ENCODE measurements at places on chromosomes 11 and 22. TPM values are rescaled to one million over a fixed set of nuclear protein-coding genes. Genes with fewer than 3 reads are reported as not detected.

DNA sequence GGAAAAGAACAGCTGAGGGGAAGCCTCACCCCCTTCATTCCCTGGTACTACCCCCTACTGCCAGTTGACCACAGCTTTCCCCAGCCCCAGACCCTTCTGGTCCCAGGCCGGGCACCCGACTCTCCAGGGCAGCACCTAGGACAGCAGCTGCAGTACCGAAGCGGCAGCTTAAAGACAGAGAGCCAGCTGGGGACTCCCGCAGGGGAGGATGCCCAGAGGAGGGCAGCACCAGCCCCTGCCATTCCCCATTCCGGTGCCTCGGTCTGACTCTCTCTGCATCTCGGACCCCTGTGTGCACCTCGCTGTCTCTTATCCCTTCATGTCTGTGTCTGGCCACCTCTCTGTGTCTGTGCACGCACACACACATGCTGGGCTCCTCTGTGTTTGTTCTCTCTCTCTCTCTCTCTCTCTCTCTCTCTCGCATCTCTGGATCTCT is 9.4 kb downstream of the IGSF9B start:
- DNase-seq, result no peak

GRCh38 chr11:67612751-67613150 is 6.0 kb downstream of the NDUFV1 start:
- DNase-seq, result no peak

Gene CACNA1I
- polyA plus RNA-seq, result 0.31 TPM

DNA sequence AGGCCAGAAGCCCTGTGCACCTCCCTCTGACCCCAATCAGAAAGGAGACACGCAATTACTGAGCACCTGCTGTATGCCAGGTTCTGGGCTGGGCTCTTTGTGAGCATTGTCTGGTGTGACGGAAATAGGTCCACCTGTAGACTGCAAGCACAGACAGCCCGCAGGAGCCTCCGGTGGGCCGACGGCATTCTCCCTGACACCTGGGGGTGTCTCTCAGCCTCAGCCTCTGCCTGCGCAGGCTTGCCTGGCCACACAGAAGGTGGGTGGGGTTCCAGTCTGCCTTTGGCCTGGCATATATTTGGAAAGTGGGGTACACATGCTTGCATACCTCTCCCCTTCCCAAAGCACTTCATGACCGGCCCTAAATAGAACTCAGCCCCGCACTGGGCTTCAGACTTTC is 129.3 kb downstream of the BUD13 start:
- DNase-seq, result no peak

- no peak for DNase-seq
Measured at GRCh38 chr11:126518071-126518971, 162.8 kb downstream of the ST3GAL4 start.

GRCh38 chr11:41256041-41256440 is 203.4 kb downstream of the LRRC4C start:
- no peak for DNase-seq

DNA sequence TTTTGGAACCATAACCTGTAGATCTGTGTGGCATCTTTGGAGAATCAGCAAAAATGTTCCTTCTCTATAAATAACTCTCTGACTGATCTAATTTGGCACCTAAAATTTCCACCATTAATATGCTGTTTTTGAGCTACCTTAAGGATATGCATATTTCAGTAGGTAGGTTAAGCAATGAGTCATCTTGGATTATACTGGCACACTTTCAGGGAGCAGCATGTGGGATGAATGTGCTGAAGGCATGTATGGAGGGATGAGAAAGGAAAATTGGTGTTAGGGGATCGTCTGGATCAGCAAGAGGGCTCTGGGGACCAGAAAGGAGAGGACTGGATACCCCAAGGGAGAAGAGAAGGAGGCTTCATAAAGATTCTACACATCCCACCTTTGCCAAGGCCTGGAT is 44.6 kb upstream of the ELF5 start:
- no peak for DNase-seq

DNA sequence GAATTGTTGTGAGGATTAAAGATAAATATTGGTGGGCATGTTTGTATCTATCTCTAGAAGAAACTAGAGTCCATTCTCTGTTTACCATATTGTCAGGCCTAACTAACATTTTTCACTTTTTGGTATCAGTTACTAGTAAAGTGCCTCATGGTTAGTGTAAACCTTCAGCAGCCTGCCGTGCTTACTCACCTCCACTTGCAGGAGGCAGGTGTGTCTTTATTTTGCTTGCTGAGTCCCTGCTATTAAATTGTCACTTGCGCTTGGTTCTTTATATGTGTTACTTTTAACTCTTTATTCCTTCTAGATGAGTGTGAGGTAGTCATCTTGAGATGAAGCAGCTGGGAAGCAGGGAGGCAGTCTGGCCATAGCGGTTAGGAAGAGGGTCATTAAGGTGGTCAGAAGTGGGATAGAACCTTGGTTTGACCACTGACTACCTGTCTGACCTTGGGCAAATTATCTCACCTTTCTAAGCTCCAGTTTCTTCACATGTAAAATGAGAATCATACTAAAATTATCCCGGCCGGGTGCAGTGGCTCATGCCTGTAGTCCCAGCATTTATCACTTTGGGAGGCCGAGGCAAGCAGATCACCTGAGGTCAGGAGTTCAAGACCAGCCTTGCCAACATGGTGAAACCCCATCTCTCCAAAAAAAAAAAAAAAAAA is 21.2 kb downstream of the PPP6R3 start:
- no peak for DNase-seq

- no peak for DNase-seq
Measured at GRCh38 chr11:134610116-134610910, 198.3 kb upstream of the B3GAT1 start.

- no peak for DNase-seq
Measured at GRCh38 chr11:125512106-125512505, 16.0 kb upstream of the FEZ1 start.

- DNase-seq, result no peak
Measured at GRCh38 chr11:35711173-35711910, 48.8 kb downstream of the TRIM44 start.

Gene BAD
- polyA plus RNA-seq, result 41.2 TPM

- no peak for DNase-seq
Measured at GRCh38 chr11:108960501-108960900, 295.6 kb downstream of the DDX10 start.

DNA sequence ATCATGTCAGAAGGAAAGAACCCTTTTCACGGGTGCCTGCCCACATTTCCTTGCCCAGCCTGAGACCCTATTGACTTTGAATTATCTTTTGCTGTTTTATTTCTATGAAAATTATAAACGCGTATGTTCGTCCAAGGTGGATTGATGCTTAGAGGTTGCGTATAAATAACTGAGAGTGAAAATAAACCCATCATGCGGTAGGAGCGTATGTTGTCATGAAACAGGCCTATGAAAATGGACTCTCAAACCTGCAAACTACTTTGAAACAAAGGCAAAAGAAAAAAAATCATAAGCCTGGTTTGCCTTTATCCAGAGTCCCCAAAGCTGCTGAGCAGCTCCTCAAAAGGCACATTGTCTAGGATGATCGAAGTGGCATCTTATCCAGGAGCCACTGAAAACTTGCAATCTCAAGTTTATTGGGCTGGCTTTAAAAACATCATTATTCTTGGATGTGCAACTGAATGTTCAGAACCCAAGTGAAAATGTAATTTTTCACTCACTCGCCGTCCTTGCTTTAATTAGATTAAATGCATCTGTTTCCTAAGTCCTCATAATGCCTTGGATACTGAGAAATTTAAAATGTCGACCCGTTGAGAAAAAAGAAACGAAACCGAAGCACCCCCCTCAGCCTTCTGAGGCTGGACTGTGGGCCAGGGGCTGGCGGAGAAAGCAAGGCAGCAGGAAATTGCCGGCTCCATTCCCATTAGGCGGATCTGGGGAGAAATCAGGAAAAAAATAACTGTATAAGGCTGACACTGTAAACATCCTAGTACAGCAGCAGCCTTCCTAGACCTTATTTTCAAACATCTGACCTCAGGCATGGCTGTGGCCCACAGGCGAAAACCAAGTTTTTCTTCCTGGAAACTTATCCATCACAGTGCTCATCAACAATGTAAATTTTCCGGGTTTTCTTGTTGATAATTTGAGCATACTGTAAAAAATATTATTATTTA is 82.9 kb upstream of the PPARA start:
- no peak for DNase-seq

DNA sequence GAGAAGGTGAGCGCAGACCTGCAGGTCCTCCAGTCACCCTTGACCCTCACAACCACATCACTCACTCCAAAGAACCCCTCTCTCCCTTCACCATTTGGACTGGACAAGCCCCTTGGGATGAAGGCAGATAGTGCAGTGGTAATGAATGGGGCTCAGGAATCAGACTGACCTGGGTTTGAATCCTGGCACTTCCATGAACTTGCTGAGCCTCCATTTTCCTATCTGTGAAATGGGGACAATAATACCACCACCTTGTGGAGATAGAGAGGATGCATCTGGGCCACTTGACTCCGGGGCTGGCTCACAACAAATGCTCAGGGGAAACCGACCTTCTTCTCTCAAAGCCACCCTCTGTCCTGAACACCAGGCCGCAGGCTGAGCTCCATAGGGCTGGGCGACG is 178.1 kb downstream of the ST3GAL4 start:
- DNase-seq, result no peak

DNA sequence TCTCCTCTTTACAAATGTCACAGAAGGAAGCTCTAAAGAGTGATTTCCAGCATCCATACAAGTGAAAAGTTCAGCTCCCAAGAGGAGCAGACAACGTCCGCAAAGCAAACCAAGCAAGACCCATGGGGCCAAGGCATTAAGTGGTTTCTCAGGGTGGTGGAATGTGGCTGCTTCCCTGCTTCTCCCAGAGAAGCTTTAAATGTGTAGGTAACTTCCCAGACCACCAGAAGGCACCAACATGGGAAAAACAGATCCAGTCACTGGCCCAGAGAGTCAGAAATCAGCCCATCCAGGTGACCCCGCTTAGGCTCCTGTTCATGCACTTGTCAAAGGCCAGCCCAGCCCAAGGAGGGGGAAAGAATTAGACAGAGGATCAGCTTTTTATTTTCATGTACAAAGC is 13.3 kb upstream of the PHF21A start:
- no peak for DNase-seq

Gene EXPH5
- 3.7 TPM for polyA plus RNA-seq

DNA sequence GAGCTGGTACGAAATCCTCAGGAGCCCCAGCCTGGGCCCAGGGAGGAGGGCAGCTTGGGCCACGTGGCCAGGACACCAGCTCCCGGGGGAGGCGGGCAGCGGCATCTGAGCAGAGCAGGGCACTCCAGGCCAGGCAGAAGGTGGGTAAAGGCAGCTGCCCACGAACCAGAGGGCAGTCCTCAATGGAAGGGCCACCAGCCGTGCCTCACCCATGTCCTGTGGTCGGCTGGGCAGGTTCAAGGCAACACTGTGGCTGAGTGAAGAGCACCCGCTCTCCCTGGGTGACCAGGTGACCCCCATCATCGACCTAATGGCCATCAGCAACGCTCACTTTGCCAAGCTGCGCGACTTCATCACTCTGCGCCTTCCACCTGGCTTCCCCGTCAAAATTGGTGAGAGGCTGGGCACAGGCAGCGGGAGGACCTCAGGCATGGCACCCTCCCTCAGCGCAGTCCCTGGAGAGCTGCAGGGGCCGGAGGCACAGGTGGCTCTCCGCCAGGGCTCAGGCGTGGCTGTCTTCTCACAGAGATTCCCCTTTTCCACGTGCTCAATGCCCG is 2.5 kb upstream of the SSH3 start:
- DNase-seq, result no peak

DNA sequence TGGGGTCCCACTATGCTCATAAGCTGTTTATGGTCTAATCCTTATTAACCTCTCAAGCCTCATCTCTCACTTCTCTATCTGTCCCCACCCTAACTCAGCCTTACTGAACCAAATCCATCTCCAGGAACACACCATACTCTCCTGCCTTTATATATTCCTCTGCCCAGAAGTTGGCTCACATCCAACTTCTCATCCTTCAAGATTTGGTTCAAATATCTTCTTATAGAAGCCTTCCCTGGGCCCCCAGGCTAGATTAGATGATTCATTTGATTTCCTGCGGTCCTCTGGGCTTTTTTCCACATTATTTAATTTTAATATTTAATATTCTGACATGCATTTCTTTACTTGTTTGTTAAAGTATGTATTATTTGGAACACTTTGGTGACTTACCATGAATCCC is 23.2 kb downstream of the MEI1 start:
- no peak for DNase-seq

DNA sequence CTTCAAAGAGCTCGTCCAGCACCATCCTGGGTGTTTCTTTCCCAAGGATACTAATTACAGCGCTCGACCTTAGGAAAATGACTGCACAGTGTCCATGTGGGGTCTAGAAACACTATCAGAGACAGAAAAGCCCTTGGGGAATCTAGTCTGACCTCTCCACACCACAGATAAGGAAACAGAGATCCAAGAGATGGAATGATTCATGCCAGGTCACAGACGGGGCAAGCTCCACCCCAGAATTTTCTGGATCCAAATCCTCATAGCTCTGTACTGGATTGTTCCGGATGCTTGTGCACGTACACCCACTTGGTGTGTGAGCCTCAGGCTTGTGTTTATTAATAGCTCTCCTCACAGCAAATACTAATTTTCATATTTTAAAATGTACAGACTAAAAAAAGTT is 11.3 kb downstream of the ABTB2 start:
- no peak for DNase-seq

- no peak for DNase-seq
Measured at GRCh38 chr11:128455766-128456165, 131.6 kb downstream of the ETS1 start.

Gene REXO2
- polyA plus RNA-seq, result 109 TPM

GRCh38 chr11:3675971-3676370 is 4.8 kb upstream of the CHRNA10 start:
- DNase-seq, result no peak

- no peak for DNase-seq
Measured at GRCh38 chr11:45924927-45925326, 2.5 kb downstream of the LARGE2 start.

- DNase-seq, result no peak
Measured at GRCh38 chr11:121163658-121164308, 62.7 kb downstream of the TECTA start.

GRCh38 chr11:68038226-68038717 is 553 bp upstream of the TCIRG1 start:
- no peak for DNase-seq

DNA sequence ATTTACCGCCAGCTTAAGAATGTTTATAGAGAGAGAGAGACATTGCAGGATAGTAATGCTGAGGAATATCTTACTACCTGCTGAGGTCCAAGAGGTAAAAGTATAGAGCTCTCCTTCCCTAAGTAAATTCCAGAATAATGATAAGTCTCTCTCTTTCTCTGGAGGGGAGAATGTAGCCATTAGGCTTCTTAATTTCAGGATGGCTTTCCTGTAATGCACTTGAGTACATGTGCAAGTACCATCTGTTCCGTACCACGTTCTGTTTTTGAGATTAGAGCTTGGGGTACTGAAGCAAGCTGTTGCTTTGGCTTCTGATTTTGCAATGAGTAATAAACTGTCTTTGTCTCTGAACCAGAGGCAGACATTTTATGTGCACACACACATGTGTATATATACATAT is 1314.0 kb downstream of the JRKL start:
- DNase-seq, result no peak

DNA sequence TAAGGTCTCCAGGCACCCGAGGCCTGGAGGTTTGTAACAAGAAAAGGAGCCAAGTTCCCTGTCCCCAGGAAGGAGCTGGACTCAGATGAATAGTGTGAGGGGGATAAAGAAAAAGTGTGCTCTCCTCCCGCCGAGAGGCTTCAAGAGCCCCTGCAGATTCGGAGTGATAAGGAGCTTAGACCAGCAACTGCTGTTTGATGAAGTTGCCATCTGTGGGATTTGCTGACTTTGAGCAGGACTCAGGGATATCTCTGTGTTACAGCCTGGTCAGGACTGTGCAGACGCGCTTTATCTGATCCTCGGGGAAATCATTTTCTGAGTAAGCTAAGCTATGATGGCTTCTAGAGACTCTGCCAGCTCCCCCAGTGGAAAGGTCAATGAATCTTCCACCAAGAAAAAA is 1017.0 kb downstream of the TBC1D22A start:
- no peak for DNase-seq

GRCh38 chr11:64297699-64298358 is 2.3 kb upstream of the CATSPERZ start:
- DNase-seq, result no peak

Measured in right renal cortex interstitium (tissue), 3 donors.